ENCODE measurements at places on chromosomes 12 and 14.

GRCh38 chr12:104504146-104504545, 47.4 kb downstream of the CHST11 start:
- DNase-seq, result no peak

GRCh38 chr12:11563785-11564739, 85.4 kb upstream of the ETV6 start:
- no peak for DNase-seq

DNA sequence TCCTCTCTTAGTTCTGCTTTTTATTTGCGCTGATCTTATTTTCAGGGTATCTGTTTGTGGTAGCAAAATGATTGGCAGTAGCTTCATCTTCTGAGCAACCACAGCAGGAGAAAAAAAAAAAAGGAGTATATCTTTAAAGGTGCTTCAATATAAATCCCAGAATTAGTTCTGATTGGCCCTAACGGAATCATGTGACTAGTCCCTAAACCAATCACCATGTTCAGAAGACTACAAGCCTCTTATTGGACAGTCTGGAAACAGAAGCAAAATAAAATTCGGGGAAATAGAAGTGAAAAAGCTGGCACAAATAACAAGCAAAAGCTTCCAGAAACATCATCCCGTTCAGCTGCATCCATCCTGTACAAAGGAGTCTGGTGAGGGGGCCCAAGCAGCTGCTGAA, 49.9 kb upstream of the PTPRO start:
- DNase-seq, result no peak

- no peak for DNase-seq
Observed at GRCh38 chr12:24470050-24470449, 478.9 kb downstream of the BCAT1 start.

GRCh38 chr12:45697371-45697770, 32.1 kb upstream of the ARID2 start:
- no peak for DNase-seq

- no peak for DNase-seq
Observed at GRCh38 chr14:59175404-59175803, 13.1 kb upstream of the DAAM1 start.
